ENCODE measurements at places on chromosomes 4 and X.

- DNase-seq: no peak
These were observed 718.9 kb downstream of the ARAP2 start for GRCh38 chr4:35525192-35525978.

GRCh38 chr4:68401231-68401630, 46.0 kb upstream of the TMPRSS11E start:
- no peak for DNase-seq

GRCh38 chr4:789571-790465, 36.1 kb downstream of the CPLX1 start:
- no peak for DNase-seq

GRCh38 chr4:129490516-129490915, 394.6 kb downstream of the C4orf33 start:
- no peak for DNase-seq

DNA sequence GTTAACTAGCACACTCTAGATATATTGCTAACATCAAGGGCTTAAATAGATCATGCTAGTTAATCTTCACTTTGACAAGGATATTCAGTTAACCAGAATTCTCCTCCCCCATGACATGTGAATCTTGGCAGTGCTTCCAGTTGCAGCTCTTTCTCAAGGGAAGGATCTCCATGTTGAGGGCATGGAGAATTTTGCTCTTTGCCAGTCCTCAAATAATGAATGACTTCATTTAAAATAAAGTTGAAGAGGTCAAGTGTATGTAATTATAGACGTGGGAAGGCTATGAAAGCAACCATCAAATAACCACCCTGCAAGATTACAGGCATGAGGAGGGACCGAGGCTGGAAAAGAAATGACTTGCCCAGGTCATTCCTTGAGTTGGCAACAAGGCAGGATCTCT, 87.3 kb upstream of the CPEB2 start:
- no peak for DNase-seq

DNA sequence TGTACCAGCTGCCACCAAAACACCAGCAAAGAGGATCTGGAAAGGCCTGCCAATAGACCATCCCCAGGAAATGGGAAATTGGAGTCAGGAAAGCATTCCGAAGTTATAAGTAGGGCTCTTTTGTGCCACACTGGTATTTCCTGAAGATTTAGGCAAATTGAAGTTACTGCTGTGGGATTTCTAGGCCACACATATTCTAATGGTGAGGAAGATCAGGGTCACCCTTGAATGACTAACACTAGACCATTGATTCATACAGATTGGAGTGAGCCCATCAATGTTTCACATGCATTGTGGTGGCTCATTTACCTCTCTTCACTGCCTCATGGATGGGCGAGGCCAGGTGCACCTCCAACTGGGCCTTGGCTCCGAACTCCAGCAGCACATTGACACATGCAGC, 22.6 kb downstream of the ASB11 start:
- no peak for DNase-seq

DNA sequence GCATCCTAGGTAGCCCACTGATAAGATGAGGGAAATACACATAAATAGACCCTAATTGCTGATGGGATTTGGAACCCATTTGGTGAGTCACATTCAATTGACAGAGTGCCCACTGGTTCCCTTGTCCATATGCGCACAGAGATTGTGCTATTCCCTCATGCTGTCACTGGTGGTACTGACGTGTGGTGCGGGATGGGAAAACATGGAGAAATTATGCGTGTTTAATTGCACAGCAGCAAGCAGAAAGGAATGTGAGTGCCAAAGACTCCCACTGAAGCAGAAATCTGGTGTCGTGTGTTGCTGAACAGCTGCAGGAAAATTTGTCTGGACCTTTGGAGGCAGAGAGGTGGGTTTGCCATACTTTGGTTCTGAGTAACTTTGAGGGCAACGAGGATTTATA, 92.2 kb downstream of the NHSL2 start:
- DNase-seq: no peak

DNA sequence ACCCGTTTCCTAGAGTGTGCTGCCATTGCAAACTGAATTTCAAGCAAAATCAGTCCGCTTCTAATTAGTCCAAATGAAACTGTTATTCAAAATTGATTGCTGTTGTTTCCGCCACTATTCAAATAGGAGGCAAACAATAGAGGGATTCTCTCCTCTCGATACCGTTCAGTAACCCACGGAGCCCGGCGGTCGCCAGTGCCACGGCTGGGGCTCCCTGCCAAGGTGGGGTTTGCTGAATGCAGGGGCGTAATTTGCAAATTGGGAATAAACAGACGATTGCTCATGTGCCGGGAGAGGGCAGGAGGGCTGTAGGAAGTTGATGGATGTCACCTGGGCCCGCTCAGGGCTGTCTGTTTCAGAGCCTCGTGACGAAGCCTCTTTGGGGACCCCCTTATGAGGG, 8.8 kb downstream of the ADRA2C start:
- DNase-seq: no peak

GRCh38 chrX:23911126-23911835, 3.5 kb downstream of the CXorf58 start:
- no peak for DNase-seq

DNA sequence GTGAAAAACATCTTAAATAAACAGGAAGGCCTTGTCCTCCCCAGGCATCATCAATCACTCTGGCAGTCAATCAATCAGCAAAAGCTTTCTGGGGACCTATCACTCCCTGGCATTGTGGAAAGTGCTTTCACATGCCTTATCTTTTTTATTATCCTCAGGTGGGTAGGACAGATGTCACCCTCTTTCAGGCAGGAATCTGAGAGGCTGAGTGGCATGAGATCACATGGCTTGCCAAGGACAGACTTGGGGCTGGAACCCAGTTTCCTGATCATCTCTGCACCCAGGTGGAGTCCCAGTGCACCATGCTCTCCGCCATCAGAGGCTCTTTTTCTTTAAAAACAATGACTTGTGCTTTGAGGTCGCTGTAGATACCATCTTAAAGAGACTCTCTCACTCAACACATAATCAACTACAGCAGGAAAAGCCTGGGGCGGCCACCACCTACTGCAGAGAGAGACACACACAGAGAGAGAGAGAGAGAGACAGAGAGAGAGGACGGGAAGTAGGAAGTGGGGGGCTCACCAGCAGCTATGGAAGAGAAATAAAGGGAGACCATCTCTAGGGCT, 282.7 kb downstream of the PTTG2 start:
- DNase-seq: no peak

- DNase-seq: no peak
These were observed 62.1 kb downstream of the TBC1D14 start for GRCh38 chr4:6971536-6972374.

All from stromal cell of bone marrow (primary cell).